ENCODE measurements at places on chromosomes 2 and 18.

DNA sequence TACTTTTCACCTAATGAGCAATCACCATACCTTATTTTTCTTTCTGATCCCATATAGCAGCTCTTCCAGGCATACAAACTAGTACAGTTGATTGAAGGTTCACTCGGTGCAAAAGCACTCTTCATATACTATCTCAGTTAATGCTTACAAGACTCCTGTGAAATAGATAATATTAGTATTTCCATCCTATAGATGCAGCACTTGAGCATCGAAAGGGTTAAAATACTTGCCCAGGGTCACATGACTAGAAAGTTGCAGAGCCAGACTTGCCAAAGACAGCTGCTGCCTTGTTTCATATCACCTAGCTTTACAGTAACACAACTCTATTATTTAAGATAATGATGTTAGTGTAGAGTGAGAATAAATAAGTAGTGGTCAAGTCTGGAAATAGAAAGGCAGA lies 466.0 kb upstream of the TNP1 start:
- DNase-seq, result no peak

GRCh38 chr2:196335221-196335634 lies 163.8 kb upstream of the STK17B start:
- no peak for DNase-seq

GRCh38 chr2:171598713-171599319 lies 76.5 kb downstream of the CYBRD1 start:
- DNase-seq, result peak; percentile 3

DNA sequence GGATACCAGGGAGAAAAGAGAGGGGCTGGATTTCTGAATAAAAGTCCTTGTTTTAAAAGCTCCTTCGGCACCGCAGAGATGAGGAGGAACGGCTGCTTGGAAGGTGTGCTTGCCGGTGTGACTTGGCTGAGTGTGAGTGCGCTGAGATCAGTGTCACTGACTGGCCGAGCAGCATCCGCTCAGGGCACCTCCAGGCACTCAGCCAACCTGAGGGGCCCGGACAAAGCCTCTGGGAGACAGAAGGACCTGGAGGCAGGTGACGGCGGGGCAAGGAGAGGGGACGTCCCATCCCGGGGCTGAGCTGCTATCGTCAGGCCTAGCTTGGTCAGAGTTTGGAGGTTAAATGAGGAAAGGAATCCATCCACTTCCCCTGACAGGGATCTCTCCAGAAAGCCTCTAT lies 16.8 kb upstream of the ALLC start:
- DNase-seq, result no peak

- no peak for DNase-seq
Observed at GRCh38 chr2:25981596-25982272, 563 bp downstream of the KIF3C start.

DNA sequence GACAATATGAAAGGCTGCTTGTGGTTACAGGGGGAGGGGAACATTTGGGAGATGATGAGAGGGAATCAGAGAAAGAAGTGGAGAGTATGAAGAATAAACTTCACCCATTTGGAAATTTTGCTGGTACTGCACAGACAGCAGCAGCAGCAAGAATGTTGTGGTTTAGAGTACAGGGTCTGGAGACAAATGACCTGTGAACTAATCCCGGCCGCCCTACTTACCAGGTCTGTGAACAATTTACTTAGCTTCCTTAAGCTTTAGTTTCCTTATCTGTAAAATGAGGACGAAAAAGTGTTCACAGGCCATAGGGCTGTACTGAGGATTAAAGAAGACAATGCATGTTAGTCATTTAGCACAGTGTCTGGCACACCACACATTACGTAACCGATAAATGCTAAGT lies 685.4 kb upstream of the CELF4 start:
- no peak for DNase-seq

DNA sequence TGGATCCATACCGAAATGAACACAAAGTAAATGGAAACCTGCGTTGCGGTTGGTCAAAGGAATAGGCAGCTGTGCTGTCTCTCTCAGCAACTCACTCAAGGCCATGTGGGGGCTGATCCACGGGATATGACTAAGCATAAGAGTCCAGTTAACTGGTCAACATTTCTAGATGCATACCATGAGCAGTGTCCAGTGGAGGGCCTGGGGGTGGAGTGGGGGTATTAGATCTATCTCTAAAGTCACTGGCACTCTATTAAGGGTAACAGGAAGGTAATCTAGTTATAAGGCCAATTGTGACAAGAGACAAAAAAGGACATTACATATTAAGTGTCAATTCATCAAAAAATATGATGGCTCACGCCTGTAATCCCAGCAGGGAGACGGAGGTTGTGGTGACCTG lies 136.8 kb downstream of the TTC32 start:
- no peak for DNase-seq

- no peak for DNase-seq
Observed at GRCh38 chr2:43333656-43334144, 107.3 kb upstream of the ZFP36L2 start.

GRCh38 chr18:30712383-30712782 lies 330.2 kb downstream of the DSC3 start:
- DNase-seq, result no peak

DNA sequence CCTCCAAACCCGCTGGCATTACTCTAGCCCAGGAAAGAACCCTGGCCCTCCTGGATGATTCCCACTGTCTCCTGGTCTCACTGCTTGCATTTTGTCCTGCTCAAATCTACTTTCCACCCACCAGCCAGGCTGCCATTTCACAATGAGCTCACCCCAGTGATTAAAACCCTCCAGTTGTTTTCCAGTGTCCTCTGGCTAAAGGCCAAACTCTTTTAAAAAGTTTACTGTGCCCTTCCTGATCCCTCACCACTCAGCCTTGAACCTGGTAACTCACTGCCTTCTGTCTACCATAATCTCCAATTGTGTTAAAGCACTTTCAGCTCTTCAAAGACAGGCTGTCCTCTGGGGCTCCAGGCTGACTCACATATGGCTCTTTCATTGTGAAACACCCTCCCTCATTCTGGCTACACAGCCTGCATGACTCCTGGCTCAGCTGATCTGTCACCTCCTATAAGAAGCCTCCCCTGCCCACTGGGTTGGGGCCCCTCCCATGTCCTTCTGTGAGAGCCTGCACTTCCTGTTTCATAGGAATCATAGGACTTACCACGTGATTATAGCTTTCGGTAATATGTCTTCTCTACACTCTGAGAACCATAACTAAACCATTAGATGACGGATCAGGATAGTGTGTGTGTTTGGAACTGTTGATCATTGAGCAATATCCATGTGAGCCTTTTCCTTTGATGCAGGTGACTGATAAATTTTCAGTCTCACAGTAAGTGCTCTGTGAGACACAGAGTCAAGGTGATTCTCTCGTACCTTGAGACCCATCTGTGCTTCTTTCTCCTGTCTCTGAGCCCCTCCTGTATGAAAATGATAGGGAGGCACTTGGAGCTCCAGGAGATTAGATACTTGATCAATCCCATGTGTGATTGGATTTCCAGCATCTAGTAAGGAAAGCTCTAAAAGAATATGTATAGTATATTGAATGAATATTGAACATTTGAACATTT lies 590.8 kb upstream of the ID2 start:
- DNase-seq, result no peak

DNA sequence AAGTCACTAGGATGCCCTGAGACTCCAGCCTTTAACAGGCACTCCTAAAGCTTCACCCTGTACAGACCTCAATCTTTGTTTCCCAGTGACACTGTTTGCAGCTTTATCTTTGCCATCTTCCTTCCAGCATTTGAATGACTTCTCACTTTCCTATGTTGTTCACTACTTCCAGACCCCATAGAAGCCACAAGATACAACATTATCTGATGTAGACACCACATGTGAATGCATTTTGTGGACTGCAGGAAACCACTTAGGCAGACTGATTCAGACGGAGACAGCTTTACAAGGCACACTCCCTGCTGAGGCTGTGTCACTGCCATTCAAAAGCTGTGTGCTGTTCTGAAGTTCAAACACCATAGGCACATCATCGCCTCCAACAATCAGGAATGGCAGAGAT lies 67.3 kb upstream of the SPATS2L start:
- DNase-seq, result no peak

GRCh38 chr18:42901161-42901560 lies 214.3 kb downstream of the RIT2 start:
- DNase-seq, result no peak

- no peak for DNase-seq
Observed at GRCh38 chr2:62313449-62314227, 117.7 kb downstream of the B3GNT2 start.

- no peak for DNase-seq
Observed at GRCh38 chr18:39208190-39208589, 1642.6 kb upstream of the CELF4 start.

- DNase-seq, result no peak
Observed at GRCh38 chr18:34483198-34483597, 226.9 kb upstream of the DTNA start.

GRCh38 chr2:219998714-219999227 lies 371.3 kb downstream of the SLC4A3 start:
- no peak for DNase-seq

DNA sequence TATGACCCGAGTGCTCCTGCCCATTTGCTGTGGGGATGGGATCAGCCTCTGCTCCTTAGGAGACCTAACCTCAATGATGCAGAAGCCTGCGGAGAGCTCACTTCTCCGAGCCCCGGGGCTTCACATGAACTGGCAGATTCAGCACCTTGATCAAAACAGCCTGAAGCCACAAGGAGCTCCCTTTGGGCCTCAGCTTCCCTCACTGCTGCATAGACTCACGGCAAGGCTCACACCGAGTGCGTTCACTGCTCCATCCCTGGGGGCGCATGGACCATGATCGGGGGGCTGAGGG lies 33.0 kb downstream of the CRACDL start:
- DNase-seq, result no peak

GRCh38 chr2:100766806-100767205 lies 53.1 kb upstream of the NPAS2 start:
- no peak for DNase-seq

DNA sequence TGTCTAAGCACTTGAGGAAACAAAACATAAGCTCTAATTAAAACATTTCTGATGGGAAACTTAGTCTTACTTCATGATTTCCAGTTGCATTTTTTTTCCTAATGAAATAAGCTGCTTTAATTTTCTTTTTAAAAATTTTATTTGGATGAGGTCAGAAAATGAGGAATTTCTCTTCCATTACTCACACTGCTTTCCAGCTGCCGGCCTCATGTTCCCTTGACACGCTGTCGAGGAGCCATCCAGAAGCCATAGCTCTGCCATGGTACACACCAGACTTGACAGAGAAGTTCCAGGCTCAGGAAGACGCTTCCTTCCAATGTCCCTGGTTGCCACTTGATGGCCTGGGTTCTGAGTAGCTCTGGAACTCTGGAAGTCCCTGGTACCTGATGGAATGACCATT lies 12.1 kb upstream of the MAPRE2 start:
- no peak for DNase-seq

DNA sequence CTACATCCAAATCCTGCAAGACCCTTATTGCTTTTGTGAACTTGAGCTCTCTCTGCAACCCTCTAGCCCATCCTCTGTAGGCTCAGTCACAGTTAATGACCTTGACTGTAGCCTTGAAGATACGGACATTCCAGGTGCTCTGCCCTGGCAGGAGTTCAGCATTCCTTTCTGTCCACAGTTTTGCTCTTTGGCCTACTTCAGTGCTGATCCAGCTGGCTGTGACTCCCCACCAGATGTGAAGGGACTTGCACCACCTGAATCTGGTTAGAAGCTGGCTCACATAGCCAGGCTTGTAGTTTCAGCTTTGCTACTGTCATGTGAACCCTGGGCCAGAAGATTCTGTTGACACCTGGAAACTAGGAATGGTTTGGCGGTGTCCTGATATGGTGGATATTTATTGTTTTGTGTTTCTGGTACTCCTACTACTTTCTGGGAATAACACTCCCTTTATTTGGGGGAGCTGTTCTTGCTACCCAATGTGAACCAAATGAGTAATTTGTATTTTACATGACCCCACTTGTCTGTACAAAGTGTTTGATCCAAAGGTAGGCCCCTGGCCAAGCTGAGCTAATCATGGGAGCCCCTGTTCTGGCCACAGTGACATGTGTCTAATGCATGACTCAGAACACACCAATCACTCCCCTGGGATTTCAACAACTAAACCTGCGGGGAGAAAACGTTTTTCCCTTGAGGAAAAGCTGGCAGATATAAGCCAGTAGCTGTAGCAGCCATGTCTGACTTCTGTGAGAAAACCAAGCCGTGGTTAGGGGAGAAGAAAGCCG lies 73.4 kb downstream of the CDCA7 start:
- DNase-seq, result no peak

DNA sequence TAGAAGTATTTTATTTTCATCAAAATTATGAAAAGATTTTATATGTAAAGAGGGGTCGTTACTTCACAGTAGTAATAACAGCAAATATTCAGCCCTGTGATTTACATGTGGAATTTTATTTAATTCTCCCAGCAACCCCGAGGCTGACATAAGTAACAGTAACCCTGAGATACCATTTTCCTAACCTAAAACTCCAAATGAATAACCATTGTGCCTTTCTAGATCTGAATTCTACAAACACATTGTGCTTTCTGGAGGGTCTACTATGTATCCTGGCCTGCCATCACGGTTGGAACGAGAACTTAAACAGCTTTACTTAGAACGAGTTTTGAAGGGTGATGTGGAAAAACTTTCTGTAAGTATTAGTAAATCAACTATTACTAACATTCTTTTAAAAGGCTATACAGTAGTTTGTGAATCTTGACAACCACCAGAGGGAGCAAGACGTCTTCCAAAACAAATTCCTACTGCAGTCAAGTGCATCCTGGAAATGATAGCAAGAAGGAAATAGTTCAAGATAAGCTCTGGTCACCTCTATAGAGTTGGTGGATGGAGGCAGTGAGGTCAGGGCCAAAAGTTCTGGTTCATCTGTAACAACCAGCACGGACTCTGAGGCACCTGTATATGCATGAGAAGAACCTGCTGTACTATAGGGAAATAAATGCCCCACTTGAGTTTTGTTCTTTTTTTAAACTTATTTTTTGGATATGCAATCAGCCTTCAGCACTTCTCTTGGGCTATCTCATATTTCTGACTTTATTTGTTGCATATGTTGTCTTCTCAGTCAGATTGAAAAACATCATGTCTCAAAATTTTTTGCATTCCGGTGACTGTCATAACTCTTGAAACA lies 37.4 kb downstream of the ACTR2 start:
- DNase-seq, result no peak

GRCh38 chr2:237256887-237257286 lies 157.1 kb downstream of the COL6A3 start:
- no peak for DNase-seq

- DNase-seq, result no peak
Observed at GRCh38 chr2:239354132-239354790, 46.6 kb downstream of the HDAC4 start.

DNA sequence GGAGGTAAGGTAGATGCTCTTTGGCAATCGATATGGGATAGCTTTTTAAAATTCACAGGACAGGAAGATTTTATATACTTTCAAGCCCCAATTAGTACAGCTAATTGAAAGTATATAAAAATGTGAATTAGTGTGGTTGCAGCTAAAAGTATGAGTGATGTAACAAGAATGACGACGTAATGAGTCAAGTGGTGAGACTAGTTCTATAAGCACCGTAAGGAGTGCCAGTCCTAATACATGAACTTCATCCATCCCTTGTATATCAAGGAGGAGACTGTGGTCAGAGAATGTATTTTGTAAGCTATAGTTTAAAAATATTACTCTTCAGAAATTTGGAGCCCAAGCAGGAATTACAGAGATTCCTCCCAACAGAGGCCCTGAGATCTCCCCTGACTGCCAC lies 25.8 kb downstream of the DNAJC27 start:
- DNase-seq, result no peak

- DNase-seq, result no peak
Observed at GRCh38 chr2:230325316-230326243, 1.4 kb upstream of the SP140L start.

- no peak for DNase-seq
Observed at GRCh38 chr2:184402381-184402780, 195.9 kb upstream of the ZNF804A start.

Data from activated naive CD4-positive, alpha-beta T cell (primary cell).